ENCODE measurements at places on chromosomes 7 and 10.

DNA sequence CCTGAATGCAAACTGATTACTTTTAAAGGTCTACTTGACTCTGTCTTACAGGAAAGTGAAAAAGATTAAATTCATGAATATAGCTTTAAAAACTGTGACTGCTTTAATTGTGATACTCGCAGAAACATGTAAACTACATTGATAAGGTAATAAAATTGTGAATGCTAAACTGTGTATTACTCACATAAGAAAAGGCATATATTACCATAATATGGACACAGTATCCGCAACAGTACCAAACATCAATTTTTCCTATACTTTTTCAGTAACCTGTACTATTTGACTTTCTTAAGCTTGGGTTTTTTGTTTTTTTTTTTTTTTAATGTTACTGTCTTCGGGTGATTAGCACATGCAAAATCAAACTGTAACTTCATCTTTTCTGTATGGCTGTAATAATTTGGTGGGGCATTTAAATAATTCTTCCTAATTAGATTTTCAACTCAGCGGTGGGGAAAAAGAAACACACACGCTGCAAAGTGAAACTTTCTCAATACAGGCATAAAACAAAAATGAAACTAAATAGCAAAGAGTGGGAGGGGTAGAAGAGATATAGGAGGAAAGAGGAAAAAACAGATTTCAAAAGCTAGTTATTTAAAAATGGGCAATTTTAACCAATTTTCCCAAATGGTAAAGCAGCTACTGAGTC, 23.2 kb downstream of the NT5C3A start:
- peak; percentile 17 for DNase-seq

DNA sequence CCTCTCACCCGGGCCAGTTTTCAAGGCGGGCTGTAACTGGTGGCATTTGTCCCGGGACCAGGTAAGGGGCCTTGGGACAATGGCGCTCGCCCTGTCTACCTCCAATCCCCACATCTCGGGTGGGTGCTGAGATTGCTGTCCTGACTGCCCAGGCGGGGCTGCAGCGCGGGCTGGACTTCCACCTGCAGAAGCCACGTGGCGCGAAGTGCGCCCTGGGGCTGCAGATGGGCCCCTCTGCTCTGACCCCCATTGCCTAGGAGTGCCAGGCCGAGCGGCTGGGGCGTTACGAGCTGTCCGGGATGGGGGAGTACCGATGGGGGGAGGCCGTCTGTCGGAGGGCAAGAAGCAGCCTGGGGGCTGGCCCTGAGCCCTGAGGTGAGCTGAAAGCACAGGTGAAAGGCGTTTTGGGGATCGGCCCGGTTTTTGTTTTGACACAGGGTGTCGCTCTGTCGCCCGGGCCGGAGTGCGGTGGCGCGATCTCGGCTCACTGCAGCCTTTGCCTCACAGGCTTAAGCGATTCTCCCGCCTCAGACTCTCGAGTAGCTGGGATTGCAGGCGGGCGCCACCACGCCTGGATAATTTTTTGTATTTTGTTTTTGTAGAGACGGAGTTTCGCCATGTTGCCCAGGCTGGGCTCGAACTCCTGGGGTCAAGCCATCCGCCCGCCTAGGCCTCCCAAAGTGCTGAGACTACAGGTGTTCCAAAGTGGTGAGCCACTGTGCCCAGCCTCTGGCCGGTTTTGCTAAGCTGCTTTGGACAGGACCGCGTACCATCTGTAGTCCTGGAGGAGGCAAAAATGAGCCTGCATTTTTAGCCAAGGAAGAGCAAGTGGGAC, at the start of gene SFXN2:
TSS of gene SFXN2 (plus strand) at position 16 of the 835 bp plus-strand sequence. CDS start 12,001 bp downstream, outside the sequence.
- peak; percentile 23 for DNase-seq

GRCh38 chr10:131264110-131264788, 47.3 kb downstream of the TCERG1L start:
- DNase-seq: no peak

GRCh38 chr7:106655703-106656498, 5.1 kb downstream of the CCDC71L start:
- DNase-seq: no peak

GRCh38 chr10:86244297-86245014, 122.1 kb downstream of the GRID1 start:
- DNase-seq: no peak

DNA sequence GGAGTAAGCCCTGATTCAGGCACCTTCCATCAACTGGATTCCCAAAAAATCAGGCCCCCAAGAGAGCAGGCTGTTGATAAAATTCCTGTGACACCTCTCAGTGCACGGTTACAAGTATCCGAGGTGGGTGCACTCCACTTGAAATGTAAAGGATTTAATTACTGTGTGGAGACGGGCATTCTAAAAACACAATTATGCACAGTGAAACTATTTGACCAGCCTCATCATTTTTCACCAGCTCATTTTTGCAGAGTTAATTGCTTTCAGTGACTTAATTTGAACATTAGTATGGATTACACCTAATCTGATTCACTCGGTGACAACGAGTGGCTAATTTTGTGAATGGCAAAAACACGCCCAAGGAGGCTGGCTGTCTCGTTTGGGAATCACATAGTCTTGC, 2.3 kb downstream of the FOXL3 start:
- DNase-seq: no peak

Measured in AML-193 (cell line).